ENCODE measurements at places on chromosomes 4 and X. TPM values are rescaled to one million over a fixed set of nuclear protein-coding genes. Genes with fewer than 3 reads are reported as not detected.
A peak's percentile ranks its signal among the peaks of the same experiment; 100 is the strongest.

Gene DUX4
- not detected for polyA plus RNA-seq

Gene GAGE12G
- not detected for polyA plus RNA-seq

Gene DRP2
- 0.12 TPM for polyA plus RNA-seq

Gene PRRG1
- polyA plus RNA-seq = 15.4 TPM

Gene HSFX1
- 0.12 TPM for polyA plus RNA-seq

Gene CLDN34
- polyA plus RNA-seq = not detected

Gene VSIG4
- not detected for polyA plus RNA-seq

Gene HELT
- polyA plus RNA-seq = not detected

Gene AKAP4
- not detected for polyA plus RNA-seq

Gene SUPT20HL1
- polyA plus RNA-seq = not detected

Gene KLF8
- polyA plus RNA-seq = 1.9 TPM

Gene SLC6A8
- 8.3 TPM for polyA plus RNA-seq

Gene ADH1A
- polyA plus RNA-seq = not detected

Gene ETNPPL
- polyA plus RNA-seq = not detected

- DNase-seq = no peak
Observed at GRCh38 chr4:60314416-60314815, 885.7 kb upstream of the ADGRL3 start.

DNA sequence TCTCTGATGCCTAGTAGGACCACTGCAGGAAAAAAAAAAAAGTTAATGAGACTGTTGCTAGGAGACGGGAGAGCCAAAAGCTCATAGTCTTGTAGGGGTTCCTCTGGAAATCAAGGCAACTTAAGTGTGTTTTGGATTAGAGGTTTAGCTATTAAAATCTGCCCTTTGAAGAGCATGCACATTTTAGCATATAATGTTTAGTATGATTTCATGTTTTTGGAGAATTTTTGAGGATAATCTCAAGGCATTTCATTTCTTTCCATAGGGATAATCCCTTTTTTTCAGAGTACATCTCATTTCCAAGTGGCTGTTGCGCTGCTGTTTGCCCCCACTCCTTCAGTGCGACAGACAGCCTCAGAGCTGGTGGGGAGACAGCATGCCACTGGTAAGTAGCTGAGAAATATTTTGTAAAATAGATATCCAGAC, at the start of gene LINC00632:
Gene LINC00632, plus strand, starts transcription at position 339 of the 426 bp plus-strand sequence.
- no peak for DNase-seq

GRCh38 chr4:110959041-110959643, 336.3 kb upstream of the PITX2 start:
- no peak for DNase-seq

DNA sequence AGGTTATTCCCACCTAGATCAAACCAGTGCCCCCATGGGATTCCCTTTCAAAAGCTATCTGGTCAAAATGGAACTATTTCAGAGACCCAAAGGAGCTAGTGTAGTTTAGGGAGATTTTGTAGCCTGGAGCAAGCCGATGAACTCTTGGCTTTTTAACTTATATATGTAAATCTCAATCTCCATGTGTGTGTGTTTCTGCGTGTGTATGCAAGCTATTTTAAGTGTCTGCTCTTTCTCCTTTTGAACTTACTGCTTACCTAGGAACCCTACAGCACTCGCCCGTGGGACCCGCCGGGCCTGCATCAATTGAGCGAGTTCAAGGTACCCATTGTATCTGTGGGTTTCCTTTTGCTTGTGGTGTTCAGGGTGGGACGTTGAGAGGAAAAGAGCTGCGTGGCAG, 10.4 kb downstream of the CSTF2 start:
- no peak for DNase-seq

GRCh38 chrX:147900349-147900748, 11.4 kb upstream of the FMR1 start:
- no peak for DNase-seq

DNA sequence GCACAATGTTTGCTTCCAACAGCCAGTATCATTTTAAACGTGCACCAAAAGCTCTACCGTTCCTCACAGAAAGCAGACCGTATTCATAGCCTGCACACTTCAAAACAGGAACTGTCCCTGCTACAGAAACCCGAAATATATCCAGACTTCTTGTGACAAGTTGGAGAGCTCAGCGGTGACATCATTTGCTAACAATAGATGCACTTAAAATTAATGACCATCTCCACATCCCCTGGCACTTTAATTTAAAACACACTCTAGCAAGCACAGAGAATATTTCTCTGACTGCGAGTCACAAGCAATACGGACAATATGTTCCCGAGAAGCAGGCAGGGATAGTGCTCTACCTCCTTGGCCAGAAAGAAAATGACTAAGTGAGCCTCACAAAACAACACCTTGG, 2.5 kb downstream of the NYX start:
- peak; percentile 46 for DNase-seq

DNA sequence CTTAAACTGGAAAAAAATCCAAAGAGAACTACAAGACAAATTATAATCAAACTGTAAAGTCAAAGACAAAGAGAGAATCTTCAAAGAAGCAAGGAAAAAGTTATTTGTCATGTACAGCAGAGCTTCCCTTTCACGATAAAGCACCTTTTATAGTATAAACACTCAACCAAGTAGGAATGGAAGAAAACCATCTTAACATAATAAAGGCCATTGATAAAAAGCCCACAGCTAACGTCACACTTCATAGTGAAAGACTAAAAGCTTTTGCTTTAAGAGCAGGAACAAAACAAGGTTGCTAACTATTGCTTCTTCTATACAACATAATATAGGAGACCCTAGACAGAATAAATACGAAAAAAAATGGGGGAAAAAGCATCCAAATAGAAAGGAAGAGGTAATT, 595.7 kb upstream of the POU3F4 start:
- DNase-seq = no peak

GRCh38 chr4:98377559-98377958, 116.4 kb downstream of the RAP1GDS1 start:
- DNase-seq = no peak

DNA sequence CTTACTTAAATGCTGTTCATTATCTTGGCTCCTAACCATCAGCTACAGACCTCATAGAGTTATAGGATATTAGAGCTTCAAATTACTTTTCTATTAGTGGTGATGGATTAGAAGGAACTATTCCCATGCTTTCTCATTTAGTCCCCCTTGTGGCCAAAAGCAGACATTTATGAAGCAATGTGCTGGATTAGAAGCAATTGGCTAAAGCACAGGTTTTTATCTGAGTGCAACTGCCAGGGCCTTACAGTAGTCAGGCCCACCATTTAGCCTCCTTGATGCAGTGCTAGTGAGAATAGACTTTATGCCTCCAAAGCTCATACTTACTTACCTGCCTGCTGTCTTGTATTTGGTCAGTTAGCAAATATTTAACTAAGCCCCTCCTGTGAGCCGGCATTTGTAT, 93.0 kb downstream of the TSPAN7 start:
- DNase-seq = no peak

GRCh38 chr4:123298261-123298660, 98.3 kb upstream of the SPRY1 start:
- DNase-seq = no peak

DNA sequence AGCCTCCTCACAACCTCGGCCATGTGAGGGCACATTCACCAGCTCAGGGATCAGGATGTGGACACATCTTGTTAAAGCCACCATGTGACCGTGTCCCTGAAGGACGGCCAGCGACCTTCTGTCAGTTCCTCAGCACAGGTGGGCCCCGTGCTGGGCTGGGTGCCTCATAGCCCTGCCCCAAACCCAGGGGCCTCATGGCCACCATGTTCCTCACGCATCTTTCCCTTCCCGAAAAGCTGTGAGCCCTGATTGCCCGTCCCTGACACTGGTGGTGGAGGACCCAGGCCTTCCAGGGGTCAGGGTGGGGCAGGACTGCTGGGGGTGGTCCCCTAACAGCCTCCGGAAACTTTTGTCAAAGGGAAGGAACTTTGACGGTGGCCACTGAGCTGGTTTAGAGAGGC, 60.1 kb upstream of the ADRA2C start:
- DNase-seq = no peak

GRCh38 chrX:28099166-28099565, 117.9 kb upstream of the DCAF8L1 start:
- DNase-seq = no peak

DNA sequence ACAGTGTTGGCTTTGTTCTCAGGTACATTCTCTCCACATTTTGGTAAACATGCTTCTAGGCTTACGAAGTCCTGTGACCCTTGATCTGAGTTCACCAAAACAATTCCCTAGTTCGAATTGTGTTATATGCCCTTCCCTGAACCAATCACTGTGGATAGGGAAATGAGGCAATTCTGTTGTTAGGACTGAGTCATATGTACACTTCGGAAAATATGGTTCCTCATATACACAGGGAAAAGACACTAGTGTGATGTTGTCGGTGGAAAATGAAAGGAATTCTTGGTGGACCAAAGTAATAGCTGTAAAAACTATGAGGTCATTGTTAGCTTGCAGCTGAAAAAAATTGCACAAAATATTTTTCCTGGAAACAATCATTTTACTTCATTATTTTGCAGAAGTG, 46.6 kb upstream of the MAGEC2 start:
- DNase-seq = no peak

GRCh38 chrX:150694738-150695410, 1.7 kb downstream of the MTMR1 start:
- DNase-seq = no peak

GRCh38 chr4:76951672-76952010, 2.1 kb downstream of the SEPTIN11 start:
- DNase-seq = no peak

- DNase-seq = no peak
Observed at GRCh38 chrX:26606971-26607370, 391.0 kb downstream of the MAGEB5 start.

DNA sequence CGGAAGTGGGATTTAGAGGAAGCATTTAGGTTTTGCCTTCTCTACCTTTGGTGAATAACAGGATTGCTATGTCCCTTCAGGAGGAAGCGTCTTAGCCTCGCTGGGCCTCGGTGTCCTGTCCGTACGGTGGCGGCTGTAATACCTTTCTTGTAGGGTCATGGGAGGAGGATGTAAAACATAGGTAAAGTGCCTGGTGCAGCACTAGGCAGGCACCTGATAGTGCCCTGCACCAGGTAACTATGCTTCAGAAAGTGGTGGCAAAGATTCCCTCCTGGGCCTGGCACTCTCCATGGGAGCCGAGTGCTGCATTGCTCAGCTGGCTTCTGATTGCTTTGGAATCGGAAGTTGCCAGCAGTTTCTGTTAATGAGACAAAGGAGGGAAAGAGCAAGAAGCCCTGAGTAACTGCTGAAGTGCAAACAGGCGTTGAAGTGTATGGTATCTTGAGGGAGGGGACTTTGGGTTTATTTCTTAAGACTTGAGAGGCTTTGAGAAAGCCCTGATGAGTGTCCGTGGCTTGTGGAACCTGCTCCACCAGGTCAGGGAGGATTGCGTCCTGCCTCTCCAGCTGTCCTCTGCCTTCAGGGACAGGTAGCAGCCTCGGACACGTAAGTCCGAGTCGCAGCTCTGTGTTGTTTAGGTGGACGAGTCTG, 45.8 kb downstream of the TBC1D14 start:
- no peak for DNase-seq

DNA sequence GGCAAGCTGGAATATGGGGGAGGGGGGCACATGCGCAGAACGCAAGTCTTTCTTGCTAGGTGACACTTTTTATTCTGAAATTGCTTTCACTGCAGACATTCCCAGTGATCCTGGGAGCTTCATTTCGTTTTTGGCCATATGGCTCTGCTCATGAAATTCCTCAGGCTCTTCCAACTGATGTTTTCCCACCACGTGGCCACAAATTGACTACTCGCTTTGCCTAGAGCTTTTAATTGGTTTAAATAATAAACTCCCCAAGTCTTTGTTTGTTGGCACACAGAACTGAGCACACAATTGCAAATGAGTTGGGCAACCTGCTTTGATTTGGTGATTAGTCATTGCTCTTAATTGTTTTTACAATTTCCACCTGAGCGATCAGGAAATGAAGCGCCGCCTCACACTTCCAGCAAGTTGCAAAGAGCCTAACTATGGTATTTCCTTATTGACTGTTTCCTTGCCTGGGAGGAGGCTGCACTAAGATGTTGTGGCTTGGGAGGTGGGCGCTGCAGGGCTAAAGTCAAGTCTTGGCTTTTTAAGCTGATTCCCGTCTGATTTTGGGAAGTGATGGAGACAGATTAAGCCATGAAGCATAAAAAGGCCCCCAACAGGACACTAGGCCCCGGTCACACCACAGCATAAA, 282.5 kb downstream of the ZIC3 start:
- no peak for DNase-seq

GRCh38 chr4:40055511-40055862, 1.2 kb upstream of the N4BP2 start:
- no peak for DNase-seq

DNA sequence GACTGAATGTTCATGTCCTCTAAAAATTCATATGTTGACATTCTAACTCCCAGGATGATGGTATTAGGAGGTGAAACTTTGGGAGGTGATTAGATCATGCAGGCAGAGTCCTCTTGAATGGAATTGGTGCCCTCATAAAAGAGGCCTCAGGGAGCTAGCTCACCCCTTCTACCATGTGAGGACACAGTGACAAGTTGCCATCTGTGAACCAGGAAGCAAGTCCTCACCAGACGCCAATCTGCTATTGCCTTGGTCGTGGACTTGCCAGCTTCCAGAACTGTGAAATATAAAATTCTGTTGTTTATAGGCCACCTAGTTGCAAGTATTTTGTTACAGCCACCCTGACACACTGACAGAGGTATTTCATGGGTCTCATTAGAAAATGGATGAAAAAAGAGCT, 28.5 kb upstream of the LONRF3 start:
- no peak for DNase-seq

DNA sequence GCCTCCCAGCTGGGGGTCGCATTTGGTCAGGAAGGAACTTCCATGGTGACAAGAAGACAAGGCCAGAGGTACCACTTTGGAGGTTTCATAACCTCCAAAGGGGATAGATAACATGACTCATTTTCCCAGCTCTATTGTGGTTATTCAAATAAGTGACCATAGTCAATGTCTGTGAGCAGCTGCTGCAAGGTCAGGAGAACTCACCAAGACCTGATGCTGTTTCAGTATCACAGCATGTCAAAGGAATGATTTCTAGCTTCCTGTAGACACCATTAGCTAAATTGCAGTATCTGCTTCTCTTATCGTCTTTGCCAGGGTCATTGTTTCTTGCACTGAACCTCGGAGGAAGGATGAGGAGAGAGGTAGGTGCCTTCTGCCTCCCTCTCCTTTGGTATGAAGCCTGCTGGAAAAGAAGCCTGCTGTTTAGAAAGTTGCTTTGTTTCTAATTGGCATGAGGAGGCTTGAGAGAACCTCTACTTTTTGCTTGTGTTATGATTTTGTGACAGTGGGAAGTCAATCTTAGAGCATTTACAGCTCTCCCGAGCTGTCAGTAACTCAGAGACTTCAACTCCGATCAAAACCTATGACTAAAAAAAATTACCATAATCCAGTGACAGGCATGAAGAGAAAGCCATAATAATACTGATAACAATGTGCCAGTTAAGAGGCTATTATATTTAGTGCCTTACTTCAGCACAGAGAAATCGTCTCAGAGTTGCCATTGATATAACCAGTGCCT, 38.0 kb upstream of the GATB start:
- DNase-seq = no peak

GRCh38 chrX:54529151-54529550, 868 bp upstream of the GNL3L start:
- no peak for DNase-seq

DNA sequence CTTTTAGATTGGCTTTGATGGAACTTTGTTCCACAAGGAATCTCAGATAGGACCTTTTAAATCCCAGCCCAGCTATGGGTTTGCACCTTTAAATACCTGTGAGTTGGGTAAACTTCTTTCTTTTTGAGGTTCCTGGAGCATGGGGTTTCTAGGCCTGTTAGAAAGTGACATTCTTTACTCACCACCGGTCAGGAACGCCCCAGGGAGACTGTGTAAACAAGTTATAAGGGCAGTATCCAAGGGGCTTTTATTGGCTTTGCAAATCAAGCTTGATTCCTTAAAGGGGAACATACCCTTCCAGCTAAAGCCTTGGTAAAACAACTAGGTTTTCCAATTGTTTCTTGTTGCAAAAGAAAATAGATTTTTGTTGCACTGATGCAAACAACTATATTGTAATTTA, 93.4 kb downstream of the TENT5D start:
- DNase-seq = no peak

All from BJ (cell line).